DMS53 (cell line): ENCODE measurements at places on chromosomes 7 and 10.

DNA sequence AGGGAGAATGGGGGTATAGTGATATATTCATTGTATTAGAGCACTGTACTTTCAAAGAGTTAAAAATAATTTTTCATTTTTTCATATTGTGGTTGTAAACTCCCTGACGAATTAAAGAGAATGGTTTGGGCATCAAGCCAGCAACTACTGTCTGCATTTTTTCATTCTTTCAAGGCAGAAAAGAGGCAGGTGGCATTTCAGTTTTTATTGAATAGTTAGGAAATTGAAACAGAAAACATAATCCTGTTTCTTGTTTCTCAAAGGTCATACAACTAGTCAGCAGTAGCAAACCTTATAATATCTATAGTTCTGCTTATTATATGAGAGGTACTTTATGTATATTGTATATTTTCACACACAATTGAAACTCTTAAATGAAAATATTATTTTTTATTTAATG, 303.9 kb upstream of the KCND2 start:
- no peak for DNase-seq

DNA sequence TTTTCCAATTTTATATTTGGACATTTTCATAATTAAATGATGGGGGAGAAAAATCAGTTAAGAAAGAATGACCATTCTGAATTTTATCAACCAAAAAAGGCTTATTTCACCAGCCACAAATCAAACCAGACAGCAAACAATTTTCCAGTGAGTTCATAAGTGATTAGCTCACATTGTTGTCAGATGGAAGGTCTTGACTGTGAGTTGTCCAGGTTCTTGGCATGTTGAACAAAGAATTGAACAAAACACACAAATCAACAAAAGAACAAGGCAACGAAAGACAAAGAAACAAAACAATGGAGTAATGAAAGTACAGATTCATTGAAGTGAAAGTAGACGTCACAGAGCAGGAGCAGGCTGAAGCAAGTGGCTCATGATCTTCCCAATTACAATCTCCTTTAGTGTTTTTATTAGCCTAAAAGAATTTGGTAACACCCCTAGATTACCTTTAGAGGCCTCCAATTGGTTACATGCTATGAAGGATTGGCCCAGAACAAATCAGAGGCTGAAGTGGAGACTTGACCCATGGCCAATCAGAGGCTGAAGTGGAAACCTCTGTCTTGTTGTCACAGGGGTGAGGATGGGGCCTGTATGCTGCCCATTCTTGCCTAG, 248.7 kb downstream of the NEBL start:
- peak; percentile 50 for DNase-seq

- DNase-seq, result peak; percentile 96
Measured at GRCh38 chr10:90319188-90319914, 538.5 kb downstream of the HTR7 start.

DNA sequence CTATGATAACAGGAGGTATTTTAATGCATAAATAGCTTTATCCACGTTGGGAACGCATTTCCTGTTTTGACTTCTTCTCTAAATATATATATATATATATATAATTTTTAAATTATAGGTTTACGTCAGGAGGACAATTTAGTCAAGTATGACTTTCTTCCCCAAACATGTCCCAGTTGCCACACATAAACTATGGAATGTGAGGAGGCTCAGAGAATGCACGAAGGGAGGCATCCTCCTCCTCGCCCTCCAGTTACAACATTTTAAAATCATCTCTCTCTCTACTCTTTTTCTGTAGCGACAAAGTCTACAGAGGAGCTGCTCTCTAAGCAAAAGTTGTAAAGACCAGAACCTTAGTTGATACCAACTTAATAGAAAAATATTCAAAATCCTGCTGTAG, 106.9 kb upstream of the LYZL1 start:
- DNase-seq, result no peak

GRCh38 chr10:95235676-95236067, 41.6 kb downstream of the ACSM6 start:
- no peak for DNase-seq

DNA sequence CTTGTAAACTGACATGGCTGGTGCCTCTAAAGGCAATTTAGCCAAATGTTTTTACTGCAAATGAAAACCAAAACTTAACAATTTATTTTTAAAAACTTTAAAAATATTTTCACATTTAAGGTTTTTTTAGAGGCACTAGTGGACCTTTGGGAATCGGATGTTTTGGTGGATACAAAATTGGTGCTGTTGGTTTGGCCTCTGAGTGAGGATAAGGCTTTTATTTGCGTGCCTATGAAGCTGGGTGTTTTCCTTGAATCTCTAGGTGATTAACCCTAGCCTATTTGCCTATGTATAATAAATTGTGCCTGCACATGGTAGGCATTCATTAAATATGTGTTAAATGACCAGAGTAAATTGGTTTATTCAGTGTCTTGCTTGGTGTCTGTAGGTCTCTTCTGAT, 2.9 kb upstream of the SGCE start:
- peak; percentile 63 for DNase-seq

- DNase-seq, result peak; percentile 92
Measured at GRCh38 chr7:95596198-95597063, at the start of gene PDK4. Gene PDK4, minus strand, starts transcription at chr7:95596516. Its CDS starts 223 bp downstream, at chr7:95596293.

GRCh38 chr7:5594616-5595544, 171.2 kb upstream of the TNRC18 start:
- peak; percentile 65 for DNase-seq

GRCh38 chr10:132582137-132582536, 44.5 kb downstream of the INPP5A start:
- no peak for DNase-seq

GRCh38 chr10:63123727-63124362, 9.3 kb upstream of the NRBF2 start:
- no peak for DNase-seq

- no peak for DNase-seq
Measured at GRCh38 chr10:2212244-2212834, 475.0 kb upstream of the ADARB2 start.
